MCF 10A (cell line): ENCODE measurements at places on chromosomes 6 and 20. TPM values are rescaled to one million over a fixed set of nuclear protein-coding genes. Genes with fewer than 3 reads are reported as not detected.

Gene PHACTR3
- 4.5 and 22.8 TPM in 2 replicates for total RNA-seq

GRCh38 chr20:57586370-57586793, 25.5 kb downstream of the PCK1 start:
- DNase-seq: no peak
- H3K27ac ChIP-seq: no peak overlapping the region
- H3K4me1 ChIP-seq: no peaks in the 10 kb centered on the region
- no peaks in the 10 kb centered on the region for H3K36me3 ChIP-seq
- no peak overlapping the region for H3K4me3 ChIP-seq
- H3K27me3 ChIP-seq: peaks cover 80% of the 10 kb centered on the region

DNA sequence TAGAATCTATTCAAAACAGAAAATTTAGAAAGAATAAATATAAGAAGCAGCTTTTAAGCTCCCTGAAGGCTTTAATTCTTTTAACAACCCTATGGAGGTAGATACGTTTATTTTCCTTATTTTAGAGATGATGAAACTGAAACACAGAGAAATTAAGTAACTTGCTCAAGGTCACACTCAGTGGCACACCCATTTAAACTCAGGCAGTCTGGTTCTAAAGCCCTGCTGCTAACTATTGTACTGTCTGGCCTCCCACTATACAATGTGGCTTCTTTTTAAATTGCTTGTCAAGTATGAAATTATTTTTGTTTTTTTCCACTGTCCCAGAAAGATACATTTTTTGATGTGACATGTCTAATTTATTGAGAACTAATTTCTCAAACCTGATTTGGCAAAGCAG, 55.7 kb downstream of the FAM217A start:
- H3K27ac ChIP-seq: peak overlapping the region; percentile 99
- H3K36me3 ChIP-seq: peaks cover 34% of the 10 kb centered on the region
- H3K4me1 ChIP-seq: peaks cover 32% of the 10 kb centered on the region
- peak overlapping the region; percentile 99 for H3K4me3 ChIP-seq
- H3K27me3 ChIP-seq: no peaks in the 10 kb centered on the region
- DNase-seq: no peak

GRCh38 chr6:73699676-73700459, 3.9 kb downstream of the CD109 start:
- H3K27me3 ChIP-seq: no peaks in the 10 kb centered on the region
- H3K4me1 ChIP-seq: peaks cover 56% of the 10 kb centered on the region
- H3K36me3 ChIP-seq: peaks cover 44% of the 10 kb centered on the region
- peak overlapping the region; percentile 2 for H3K4me3 ChIP-seq

DNA sequence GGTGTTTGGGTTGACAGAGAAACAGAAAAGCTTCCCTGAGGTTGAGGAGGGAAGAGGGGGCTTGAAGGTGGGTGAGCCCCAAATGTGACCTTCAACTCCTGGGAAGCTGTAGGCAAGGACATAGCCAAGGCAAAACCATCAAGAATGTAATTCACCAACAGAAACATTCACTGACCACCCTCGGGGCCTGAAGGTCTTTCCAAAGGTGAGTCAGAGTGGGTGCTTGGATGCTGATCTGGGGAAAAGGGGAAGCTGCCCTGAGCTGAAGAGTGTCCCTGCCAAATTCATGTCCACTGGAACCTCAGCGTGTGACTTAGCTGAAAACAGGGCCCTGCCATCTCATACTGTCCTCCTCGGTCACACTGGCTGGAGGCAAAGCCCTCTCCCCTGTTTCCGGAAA, 234.2 kb upstream of the SULF2 start:
- peaks cover 9% of the 10 kb centered on the region for H3K4me1 ChIP-seq
- no peaks in the 10 kb centered on the region for H3K27me3 ChIP-seq
- no peak overlapping the region for H3K27ac ChIP-seq
- DNase-seq: no peak
- no peaks in the 10 kb centered on the region for H3K36me3 ChIP-seq

DNA sequence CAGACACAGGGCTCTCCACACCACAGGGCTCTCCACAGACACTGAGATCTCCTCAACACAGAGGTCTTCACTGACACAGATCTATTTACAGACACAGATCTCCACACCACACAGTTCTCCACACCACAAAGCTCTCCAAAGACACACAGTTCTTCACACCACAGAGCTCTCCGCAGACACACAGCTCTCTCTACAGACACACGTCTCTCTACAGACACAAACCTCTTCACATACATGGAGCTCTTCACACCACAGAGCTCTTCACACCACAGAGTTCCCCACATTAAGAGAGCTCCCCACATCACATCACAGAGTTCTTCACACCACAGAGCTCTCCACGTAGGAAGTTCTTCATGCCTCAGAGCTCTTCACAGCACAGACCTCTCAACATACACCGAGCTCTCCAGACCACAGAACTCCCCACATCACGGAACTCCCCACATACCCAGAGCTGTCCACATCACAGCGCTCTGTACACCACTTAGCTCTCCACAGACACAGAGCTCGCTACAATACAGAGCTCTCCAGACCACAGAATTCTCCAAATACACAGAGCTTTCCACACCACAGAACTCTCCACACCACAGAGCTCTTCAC, 53.9 kb downstream of the ERMARD start:
- H3K27me3 ChIP-seq: peaks cover 47% of the 10 kb centered on the region
- no peak for DNase-seq
- no peak overlapping the region for H3K4me3 ChIP-seq
- no peaks in the 10 kb centered on the region for H3K36me3 ChIP-seq

GRCh38 chr6:127514773-127515227, 4.3 kb downstream of the MTCL3 start:
- H3K36me3 ChIP-seq: no peaks in the 10 kb centered on the region
- H3K4me3 ChIP-seq: peak overlapping the region; percentile 31
- H3K27ac ChIP-seq: no peak overlapping the region

GRCh38 chr20:10715035-10715434, 41.2 kb upstream of the JAG1 start:
- no peak overlapping the region for H3K4me3 ChIP-seq
- peaks cover 13% of the 10 kb centered on the region for H3K4me1 ChIP-seq
- H3K27me3 ChIP-seq: no peaks in the 10 kb centered on the region
- H3K36me3 ChIP-seq: no peaks in the 10 kb centered on the region

DNA sequence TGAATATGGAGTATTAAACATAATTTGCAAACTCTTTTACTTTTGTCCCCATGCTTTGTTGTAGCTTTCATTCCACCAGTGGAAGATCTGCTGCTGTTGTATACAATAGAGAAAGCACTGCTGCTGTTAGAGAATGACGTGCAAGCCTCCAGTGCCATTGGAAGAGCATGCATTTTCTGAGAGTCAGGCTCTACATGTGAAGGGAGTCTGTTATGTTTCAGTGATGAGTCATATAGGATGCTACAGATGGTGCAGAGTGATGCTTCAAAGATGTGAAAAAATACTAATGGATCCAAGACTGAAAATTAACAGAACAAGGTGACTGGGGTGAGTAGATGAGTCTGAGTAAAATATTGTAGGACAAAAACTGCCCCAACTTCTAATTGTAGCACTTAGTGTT, 22.4 kb upstream of the BACH2 start:
- no peaks in the 10 kb centered on the region for H3K36me3 ChIP-seq
- H3K27me3 ChIP-seq: peaks cover 11% of the 10 kb centered on the region
- no peak overlapping the region for H3K4me3 ChIP-seq
- no peak for DNase-seq

DNA sequence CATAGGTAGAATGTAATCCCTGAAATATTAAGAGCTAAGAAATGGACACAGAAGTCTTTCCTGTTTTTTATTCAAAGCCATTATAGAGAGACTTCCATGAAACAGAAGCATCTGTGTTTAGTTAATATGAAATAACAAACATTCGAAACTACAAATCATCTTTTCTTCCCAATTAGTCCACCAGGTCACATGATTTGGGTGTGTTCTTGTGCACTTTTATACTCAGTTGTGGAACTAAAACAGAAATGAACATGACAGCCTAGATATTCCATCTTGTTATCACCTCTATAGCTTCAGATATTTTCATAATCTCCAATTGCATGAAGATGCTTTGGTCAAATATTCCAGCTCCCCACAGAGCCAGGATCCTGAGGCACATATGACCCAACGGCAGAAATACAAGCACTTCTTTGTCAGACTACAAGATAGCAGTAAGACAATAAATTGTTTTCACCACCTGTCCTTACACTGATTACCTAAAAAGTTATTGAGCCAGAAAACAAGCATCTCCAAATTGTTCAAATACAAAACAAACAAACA, 116.8 kb upstream of the BEND6 start:
- no peak overlapping the region for H3K27ac ChIP-seq
- peaks cover 20% of the 10 kb centered on the region for H3K4me1 ChIP-seq
- H3K27me3 ChIP-seq: no peaks in the 10 kb centered on the region
- DNase-seq: no peak

DNA sequence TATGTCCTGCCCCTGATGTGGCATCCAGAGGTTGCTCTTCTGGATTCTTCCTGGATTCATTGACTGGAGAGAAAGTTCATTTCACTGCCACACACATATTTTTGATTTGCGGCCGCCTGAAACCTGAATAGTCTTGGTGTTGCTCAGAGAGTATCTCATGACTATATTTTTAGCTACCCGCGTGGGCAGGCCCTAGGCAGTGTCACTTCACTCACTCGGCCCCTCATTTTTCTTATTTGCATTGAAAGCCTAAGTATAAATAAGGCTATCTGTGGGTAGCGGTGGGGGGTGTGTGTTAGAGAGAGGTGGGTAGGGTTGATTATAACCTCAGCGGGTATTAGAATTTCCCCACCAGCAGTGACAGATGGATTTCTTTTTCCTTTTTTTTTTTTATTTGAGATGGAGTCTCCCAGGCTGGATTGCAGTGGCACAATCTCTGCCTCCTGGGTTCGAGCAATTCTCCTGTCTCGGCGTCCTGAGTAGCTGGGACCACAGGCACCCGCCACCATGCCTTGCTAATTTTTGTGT, 113.5 kb downstream of the JARID2 start:
- H3K4me1 ChIP-seq: peaks cover 9% of the 10 kb centered on the region
- no peaks in the 10 kb centered on the region for H3K27me3 ChIP-seq
- no peak overlapping the region for H3K4me3 ChIP-seq
- DNase-seq: no peak
- H3K36me3 ChIP-seq: no peaks in the 10 kb centered on the region
- no peak overlapping the region for H3K27ac ChIP-seq
